Glutamatergic neuron (in vitro differentiated cells): ENCODE measurements at places on chromosomes 13 and 19.
A peak's percentile ranks its signal among the peaks of the same experiment; 100 is the strongest.

- H3K27me3 ChIP-seq = peaks cover 2% of the 10 kb centered on the region
- no peak overlapping the region for H3K4me3 ChIP-seq
- H3K27ac ChIP-seq = no peak overlapping the region
- no peaks in the 10 kb centered on the region for H3K4me1 ChIP-seq
- DNase-seq = no peak
These were observed 5.7 kb upstream of the LRRC4B start for GRCh38 chr19:50573741-50574461.

GRCh38 chr19:3102239-3103140 is 8.3 kb downstream of the GNA11 start:
- H3K4me1 ChIP-seq = peaks cover 18% of the 10 kb centered on the region
- H3K36me3 ChIP-seq = no peaks in the 10 kb centered on the region
- no peak for DNase-seq
- no peak overlapping the region for H3K27ac ChIP-seq
- H3K4me3 ChIP-seq = no peak overlapping the region

- DNase-seq = no peak
- no peak overlapping the region for H3K4me3 ChIP-seq
These were observed 13.3 kb downstream of the SIAH3 start for GRCh38 chr13:45838171-45838745.

- H3K4me1 ChIP-seq = no peaks in the 10 kb centered on the region
- H3K27me3 ChIP-seq = no peaks in the 10 kb centered on the region
- H3K27ac ChIP-seq = no peak overlapping the region
- H3K36me3 ChIP-seq = no peaks in the 10 kb centered on the region
- no peak overlapping the region for H3K4me3 ChIP-seq
These were observed 1479.2 kb downstream of the SLITRK5 start for GRCh38 chr13:89150362-89150761.

DNA sequence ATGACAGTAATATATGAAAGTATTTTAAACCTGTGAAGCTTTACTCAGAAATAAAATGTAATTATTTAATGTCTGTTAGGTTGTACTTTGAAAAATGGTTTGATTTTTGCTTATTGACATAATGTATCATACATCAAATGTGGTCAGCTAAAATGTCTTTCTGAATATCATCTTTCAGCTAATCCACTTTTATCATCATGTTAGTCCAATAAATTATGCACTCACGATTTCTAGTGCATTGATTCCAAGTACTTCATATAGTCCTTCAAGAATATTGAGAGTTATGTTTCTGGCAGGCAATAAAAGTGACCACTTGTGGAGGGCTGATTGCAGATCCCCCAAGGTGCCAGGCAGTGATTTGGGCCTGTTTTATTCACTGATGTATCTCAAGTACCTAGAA is 1204.1 kb downstream of the OLFM4 start:
- DNase-seq = no peak
- H3K4me1 ChIP-seq = no peaks in the 10 kb centered on the region
- no peaks in the 10 kb centered on the region for H3K27me3 ChIP-seq
- no peaks in the 10 kb centered on the region for H3K36me3 ChIP-seq
- H3K27ac ChIP-seq = no peak overlapping the region

- DNase-seq = no peak
- H3K4me3 ChIP-seq = no peak overlapping the region
- H3K36me3 ChIP-seq = no peaks in the 10 kb centered on the region
- H3K4me1 ChIP-seq = peaks cover 3% of the 10 kb centered on the region
- peaks cover 1% of the 10 kb centered on the region for H3K27me3 ChIP-seq
These were observed 41.2 kb upstream of the KCTD4 start for GRCh38 chr13:45242070-45242469.

DNA sequence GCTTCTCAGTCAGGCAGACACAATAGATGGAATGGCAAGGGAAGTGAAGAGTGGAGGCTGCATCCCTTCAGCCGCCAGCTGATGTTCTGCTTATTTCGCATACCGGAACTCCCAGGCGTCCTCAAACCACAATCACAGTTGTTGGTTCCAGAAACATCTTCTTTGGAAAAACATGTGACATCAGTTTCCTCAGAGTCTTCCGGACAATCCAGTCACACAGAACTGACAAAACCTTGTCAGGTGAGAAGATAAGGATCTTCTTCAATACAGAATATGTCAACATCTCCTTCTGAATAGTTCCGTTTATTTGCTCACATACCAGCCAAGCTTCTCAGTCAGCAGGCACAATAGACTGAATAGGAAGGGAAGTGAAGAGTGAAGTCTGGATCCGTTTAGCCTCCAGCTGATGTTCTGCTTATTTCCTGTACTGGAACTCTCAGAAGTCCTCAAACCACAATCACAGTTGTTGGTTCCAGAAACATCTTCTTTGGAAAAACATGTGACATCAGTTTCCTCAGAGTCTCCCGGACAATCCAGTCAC is 45.1 kb upstream of the CEACAM21 start:
- peaks cover 12% of the 10 kb centered on the region for H3K36me3 ChIP-seq
- peaks cover 4% of the 10 kb centered on the region for H3K27me3 ChIP-seq
- H3K4me3 ChIP-seq = no peak overlapping the region
- no peaks in the 10 kb centered on the region for H3K4me1 ChIP-seq
- no peak overlapping the region for H3K27ac ChIP-seq

GRCh38 chr19:19271828-19272599 is 1.1 kb downstream of the TM6SF2 start:
- no peak for DNase-seq
- H3K4me1 ChIP-seq = peaks cover 8% of the 10 kb centered on the region
- H3K27me3 ChIP-seq = peaks cover 24% of the 10 kb centered on the region
- no peaks in the 10 kb centered on the region for H3K36me3 ChIP-seq
- H3K27ac ChIP-seq = peak overlapping the region; percentile 2

- DNase-seq = no peak
- no peaks in the 10 kb centered on the region for H3K4me1 ChIP-seq
- no peaks in the 10 kb centered on the region for H3K27me3 ChIP-seq
- no peak overlapping the region for H3K4me3 ChIP-seq
- H3K27ac ChIP-seq = no peak overlapping the region
- no peaks in the 10 kb centered on the region for H3K36me3 ChIP-seq
These were observed 261.6 kb downstream of the GPC5 start for GRCh38 chr13:91660076-91660415.

- H3K27me3 ChIP-seq = no peaks in the 10 kb centered on the region
- H3K36me3 ChIP-seq = no peaks in the 10 kb centered on the region
- H3K4me1 ChIP-seq = no peaks in the 10 kb centered on the region
- no peak overlapping the region for H3K4me3 ChIP-seq
These were observed 57.3 kb upstream of the LRCH1 start for GRCh38 chr13:46495651-46496050.

DNA sequence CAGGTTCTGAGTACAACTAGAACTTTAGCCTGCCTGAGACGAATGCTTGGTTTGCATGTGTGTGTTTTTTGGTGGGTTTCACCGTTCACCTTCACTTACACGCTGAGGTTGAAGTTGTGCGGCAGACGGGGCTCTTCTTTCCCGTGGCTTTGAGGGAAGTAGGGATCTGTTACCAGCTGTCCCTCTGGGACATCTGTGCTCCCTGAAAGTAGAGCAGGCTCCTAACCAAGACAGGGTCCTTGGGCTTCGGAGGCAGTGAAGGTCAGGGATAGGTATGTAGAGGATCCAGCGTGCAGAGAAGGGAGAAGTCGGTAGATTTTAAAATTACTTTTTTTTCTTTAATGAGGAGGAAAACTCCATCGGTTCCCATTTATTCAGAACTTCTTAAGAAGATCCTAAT is 48.7 kb downstream of the ZNF536 start:
- H3K4me1 ChIP-seq = peaks cover 36% of the 10 kb centered on the region
- peaks cover 7% of the 10 kb centered on the region for H3K27me3 ChIP-seq
- DNase-seq = no peak
- no peaks in the 10 kb centered on the region for H3K36me3 ChIP-seq
- peak overlapping the region; percentile 67 for H3K27ac ChIP-seq
- H3K4me3 ChIP-seq = peak overlapping the region; percentile 51

DNA sequence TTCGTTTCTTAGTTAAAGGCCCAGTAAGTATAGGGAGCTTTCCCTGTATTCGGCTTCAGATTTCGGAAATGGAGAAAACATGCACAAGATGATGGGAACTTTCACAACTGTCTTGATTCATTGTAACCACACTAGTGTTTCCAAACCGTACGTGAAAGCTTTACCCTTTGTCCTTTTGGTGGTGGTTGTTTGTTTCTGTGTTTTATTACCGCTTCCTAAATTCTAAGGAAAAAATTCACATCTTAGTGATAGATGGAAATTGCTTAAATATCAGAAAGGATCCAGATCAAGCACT is 504 bp upstream of the VWA8 start:
- H3K4me3 ChIP-seq = peak overlapping the region; percentile 94
- peaks cover 6% of the 10 kb centered on the region for H3K4me1 ChIP-seq
- no peaks in the 10 kb centered on the region for H3K36me3 ChIP-seq

DNA sequence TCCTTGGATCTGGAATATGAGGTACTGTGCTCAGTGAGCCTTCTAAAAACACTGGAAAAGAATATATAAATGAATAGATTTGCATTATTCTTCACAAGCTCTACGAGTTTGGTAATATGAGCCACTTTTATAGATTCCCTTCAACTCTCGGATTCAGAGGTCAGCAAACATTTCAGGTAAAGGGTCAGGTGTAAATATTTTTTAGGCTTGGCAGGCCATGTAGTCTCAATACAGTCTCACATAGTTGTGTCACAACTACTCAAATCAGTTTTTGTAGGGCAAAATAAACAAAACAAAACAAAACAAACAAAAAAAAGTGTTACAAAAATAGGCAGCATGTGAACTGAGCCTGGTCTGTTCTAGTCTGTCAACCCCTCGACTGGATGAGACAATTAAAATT is 57.4 kb downstream of the PSPC1 start:
- peaks cover 4% of the 10 kb centered on the region for H3K36me3 ChIP-seq
- H3K4me3 ChIP-seq = no peak overlapping the region
- no peak overlapping the region for H3K27ac ChIP-seq
- peaks cover 2% of the 10 kb centered on the region for H3K27me3 ChIP-seq
- peaks cover 2% of the 10 kb centered on the region for H3K4me1 ChIP-seq
- no peak for DNase-seq

DNA sequence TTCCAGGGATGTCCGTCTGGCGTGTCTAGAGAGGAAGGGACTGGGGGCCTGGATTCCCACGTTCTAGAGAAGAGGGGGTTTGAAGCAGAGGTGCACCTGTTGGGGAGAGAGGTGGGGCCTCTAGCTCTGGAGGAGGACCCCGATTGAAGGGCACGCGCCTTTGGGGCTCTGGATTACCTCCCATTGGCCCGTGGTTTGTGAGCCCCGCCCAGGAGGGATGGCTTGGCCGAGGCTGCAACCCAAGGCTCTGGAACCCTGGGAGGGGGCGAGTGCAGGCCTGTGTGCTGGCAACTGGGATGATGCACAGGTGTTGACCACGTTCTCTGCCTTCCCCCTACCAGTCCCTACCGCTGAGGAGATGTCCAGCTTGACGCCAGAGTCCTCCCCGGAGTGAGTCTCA is 20.2 kb downstream of the TMEM150B start:
- peaks cover 7% of the 10 kb centered on the region for H3K4me1 ChIP-seq
- H3K27me3 ChIP-seq = peaks cover 10% of the 10 kb centered on the region
- H3K27ac ChIP-seq = no peak overlapping the region
- DNase-seq = no peak
- peaks cover 4% of the 10 kb centered on the region for H3K36me3 ChIP-seq
